ENCODE measurements at places on chromosomes 3 and 15.

GRCh38 chr15:48336940-48337339 lies 5.7 kb downstream of the DUT start:
- DNase-seq = peak; percentile 30

DNA sequence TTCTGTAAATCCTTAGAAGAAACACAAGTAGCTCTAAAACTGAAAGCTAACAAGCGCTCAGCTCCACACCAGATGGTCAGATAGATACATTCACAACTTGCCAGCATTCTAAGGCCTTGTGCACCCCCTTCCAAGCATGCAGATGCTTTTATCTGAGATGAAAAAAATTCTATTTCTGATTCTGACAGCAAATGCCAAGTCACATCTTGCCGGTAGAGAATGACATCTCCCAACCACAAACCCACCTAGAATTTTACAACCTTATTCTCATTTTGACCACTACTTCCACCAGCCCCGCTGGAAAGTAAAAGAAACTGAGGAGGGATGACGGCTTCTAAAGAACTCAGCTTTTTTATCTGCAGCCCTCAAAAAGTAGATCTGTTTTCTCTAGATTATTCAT lies 57.7 kb downstream of the SUMF1 start:
- no peak for DNase-seq

DNA sequence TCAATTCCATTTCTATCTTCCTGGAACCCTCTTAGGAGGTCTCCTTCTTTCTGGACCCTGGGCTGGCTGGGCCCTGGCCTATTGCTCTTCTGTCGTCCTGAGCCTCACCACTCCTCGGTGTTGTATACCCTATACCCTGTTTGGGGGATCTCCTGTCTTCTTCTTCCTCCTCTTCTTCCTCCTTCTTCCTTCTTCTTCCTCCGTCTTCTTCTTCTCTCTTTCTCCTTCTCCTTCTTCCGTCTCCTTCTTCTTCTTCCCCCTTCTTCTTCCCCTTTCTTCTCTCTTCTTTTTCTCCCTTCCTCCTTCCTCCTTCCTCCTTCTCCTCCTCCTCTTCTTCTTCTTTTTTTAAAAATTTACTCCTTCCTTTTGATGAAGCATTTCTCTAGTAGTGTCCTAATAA lies 30.4 kb upstream of the FXR1 start:
- no peak for DNase-seq

DNA sequence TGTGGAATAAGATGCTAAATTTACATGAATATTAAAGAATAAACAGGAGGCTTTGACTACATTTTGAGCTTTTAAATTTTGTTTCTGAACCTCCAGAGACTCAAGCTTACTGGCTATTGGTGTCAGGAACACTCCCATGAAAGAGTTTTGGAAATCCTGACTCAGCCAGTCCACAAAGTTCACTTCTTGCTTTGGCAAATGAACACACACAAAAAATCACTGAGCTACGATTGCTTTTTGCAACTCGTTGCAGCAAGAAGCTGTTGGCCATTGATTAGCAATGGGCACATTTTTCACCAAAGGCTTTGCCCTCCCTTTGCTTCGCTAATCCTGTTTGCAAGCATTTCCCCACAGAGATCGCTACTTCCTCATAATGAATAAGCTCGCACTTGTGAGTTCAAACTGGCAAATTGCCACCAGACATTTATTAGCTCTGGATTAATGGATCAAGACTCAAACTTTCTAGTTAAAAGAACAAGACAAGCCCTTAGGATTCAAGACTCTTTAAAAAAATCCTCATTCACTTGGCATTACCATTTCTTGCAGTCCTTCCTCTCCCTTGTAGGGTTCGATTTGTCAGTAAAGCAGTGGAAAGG lies 343.2 kb upstream of the ONECUT1 start:
- DNase-seq = no peak

- peak; percentile 21 for DNase-seq
Measured at GRCh38 chr3:105365391-105366325, 1.1 kb upstream of the ALCAM start.

GRCh38 chr3:195005759-195006510 lies 265.0 kb downstream of the XXYLT1 start:
- DNase-seq = no peak

GRCh38 chr15:70539912-70540530 lies 223.3 kb downstream of the UACA start:
- no peak for DNase-seq

GRCh38 chr3:114838025-114838424 lies 309.1 kb downstream of the ZBTB20 start:
- DNase-seq = no peak

DNA sequence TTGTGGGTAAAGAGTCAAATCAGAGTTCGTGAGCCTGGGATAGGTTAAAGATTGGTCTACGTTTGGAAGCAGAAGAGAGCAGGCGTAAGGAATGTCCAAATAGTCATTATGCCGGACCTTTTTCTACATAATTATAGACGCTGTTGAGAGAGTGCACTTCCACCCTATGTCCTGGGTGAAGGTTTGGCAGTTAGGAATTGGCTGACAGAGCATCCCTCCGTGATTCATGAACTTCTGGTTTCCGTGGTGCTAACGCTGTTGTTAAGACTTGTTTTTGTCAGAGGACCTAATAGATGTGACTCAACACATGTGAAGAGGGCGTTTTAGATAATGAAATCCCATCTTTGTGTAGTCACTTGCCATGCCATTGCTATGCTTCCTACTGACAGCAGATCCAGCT lies 1.1 kb downstream of the EAF1 start:
- no peak for DNase-seq

GRCh38 chr3:170055209-170055608 lies 17.4 kb downstream of the GPR160 start:
- DNase-seq = no peak

DNA sequence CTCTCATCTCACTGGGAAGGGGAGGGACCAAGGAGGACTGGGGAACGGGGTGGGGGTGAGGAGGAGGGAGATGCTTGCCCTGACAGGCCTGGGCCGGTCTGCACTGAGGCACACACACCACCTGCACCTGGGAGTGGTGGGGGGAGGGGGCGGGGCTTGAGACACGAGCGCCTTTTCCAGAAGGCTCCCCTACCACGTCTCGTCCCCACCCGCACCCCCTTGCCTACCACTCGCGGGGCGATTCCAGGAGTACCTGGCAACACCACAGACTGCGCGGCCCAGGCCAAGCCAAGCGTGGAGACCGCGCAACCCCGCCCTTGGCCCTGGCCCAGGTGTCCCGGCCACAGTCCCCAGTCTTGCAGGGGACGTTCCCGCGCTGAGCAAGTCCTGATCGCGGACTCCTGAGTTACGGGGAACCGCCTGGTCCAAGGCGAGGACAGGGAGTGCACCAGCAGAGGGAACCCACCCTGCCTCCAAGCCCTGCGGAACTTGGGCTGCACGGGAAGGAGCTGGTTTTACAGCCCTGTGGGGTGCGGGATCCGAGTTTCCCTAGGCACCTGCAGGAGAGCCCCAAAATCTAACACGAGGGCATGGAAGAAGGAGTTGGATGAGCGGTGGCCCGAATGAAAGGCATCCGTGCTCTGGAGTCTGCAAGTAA lies 68.1 kb upstream of the SH3GL3 start:
- no peak for DNase-seq

DNA sequence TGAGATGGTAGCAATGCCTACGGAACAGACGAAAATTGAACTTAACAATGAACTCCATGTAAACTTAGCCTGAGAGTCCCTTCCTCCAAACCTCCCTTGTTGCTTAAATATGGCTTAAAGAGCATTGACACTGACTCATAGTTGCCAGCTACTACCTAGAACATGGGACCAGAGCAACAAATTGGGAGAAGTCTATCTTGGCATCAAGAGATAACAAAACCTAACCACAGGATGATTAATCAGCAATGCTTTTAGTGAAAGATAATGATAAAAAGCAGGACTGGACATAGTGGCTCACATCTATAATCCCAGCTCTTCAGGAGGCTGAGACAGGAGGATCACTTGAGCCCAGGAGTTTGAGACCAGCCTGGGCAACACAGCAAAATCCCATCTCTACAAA lies 117.8 kb upstream of the MNS1 start:
- DNase-seq = no peak

GRCh38 chr15:25671132-25671531 lies 192.0 kb downstream of the ATP10A start:
- DNase-seq = no peak

- DNase-seq = no peak
Measured at GRCh38 chr3:180383332-180384020, 218.5 kb upstream of the TTC14 start.

GRCh38 chr15:67196672-67197363 lies 57.6 kb downstream of the AAGAB start:
- no peak for DNase-seq

GRCh38 chr3:62818347-62818746 lies 56.9 kb downstream of the CADPS start:
- DNase-seq = no peak

- DNase-seq = no peak
Measured at GRCh38 chr3:40494698-40495097, 11.1 kb upstream of the ZNF620 start.

DNA sequence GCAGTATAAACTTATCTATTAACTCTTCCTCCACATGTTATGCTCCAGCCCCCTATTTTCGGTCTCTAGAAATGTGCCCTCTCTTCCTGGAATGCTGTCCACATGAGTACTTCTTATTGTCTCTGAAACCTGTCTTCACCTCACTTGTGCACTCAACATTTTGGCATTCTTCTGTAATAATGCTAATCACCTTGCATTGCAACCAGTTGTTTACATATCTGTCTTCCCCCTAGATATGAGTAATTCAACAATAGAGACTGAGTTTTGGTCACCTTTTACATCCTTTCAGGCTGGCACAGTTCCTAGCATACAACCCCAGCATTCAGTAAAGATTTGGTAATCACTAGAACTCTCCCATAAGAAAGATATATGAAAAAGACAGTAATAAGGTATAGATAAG lies 17.2 kb downstream of the CCDC80 start:
- no peak for DNase-seq

DNA sequence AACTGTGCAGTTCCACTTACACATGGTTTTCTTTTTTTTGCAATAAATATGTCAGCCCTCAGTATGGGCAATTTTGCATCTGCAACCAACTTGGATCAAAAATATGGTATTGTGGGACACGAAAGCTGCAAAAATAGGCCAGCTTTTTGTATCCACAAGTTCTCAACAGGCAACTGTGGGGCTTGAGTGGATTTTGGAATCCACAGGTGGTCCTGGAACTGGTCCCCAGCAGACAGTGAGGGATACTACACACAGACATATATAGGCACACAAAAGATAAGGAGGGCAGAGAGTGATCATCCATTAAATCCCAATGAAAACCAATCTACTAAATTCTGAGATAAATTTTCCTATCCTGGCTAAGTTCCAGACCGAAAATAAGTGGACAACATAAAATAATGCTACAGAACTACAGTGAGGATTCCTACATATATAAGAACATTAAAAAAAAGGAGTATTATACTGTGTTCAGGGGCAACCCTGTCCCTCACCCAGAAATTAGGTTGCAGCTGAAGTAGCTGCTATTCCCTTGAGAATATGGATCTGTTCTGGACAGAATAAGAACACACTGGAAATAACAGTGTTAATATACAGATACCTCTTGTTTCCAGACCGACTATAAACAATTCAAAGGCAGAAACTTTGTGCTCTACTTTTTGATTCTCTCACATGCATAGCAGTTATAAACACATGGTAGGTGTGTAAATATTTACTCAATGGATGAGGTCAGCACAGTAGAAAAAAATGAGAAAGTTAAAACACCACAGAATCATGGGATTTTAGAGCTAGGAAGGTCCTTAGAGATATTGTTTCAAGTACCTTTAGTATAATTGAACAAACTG lies 25.4 kb downstream of the DENND4A start:
- no peak for DNase-seq

- no peak for DNase-seq
Measured at GRCh38 chr3:185988080-185988815, 50.4 kb upstream of the TRA2B start.

DNA sequence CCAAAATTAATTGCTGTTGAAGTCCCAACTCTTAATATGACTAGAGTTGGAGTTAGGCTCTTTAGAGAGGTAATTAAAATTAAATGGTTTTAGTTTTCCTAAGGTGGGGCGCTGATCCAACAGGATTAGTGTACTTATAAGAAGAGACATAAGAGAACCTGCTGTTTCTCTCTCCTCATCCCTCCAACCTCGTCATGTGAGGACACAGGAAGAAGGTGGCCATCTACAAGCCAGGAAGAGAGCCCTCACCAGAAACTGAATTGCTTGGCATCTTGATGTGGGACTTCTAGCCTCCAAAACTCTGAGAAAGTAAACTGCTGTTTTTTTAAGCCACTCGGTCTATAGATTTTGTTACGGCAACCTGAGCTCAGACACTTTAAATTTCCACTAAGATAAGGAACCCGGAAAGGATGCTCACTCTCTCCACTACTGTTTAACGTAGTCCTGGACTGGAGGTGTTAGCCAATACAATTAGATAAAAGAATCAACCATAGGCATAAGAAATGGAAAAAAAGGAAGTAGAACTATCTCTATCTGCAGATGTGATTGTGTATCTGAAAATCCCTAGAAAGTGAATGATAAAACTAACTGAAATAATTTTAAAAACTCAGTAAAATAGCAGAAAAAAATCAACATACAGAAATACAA lies 26.8 kb downstream of the DCBLD2 start:
- no peak for DNase-seq

GRCh38 chr15:85071504-85071903 lies 89.8 kb downstream of the PDE8A start:
- no peak for DNase-seq

- DNase-seq = no peak
Measured at GRCh38 chr3:48420561-48420960, 9.3 kb downstream of the PLXNB1 start.

DNA sequence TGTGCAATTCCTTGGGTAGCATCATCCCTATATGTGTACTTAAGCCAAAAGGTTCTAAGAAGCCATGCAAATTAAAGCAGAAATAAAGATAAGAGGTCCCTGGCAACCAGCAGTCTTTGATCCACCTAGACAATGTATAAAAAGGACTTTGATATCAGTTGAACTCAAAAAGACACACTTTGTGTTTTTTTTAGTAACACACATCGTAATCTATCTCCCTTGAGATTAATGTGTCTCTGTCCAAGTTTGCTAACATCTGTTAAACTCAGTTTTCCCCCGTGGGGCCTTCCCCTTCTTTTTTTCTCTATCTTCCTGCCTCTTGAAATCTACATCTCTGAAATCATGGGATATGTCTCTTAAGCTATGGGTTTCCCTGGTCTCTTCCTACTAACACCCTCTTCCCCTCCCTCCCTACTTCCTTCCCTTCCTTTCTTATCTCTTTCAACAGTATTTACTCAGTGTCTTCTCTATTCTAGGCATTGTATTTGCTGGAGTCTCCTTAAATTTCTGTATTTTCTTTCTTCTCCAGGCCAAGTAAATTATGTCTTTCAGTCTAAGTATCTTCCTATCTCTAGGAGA lies 27.7 kb downstream of the ALDH1A2 start:
- DNase-seq = no peak

DNA sequence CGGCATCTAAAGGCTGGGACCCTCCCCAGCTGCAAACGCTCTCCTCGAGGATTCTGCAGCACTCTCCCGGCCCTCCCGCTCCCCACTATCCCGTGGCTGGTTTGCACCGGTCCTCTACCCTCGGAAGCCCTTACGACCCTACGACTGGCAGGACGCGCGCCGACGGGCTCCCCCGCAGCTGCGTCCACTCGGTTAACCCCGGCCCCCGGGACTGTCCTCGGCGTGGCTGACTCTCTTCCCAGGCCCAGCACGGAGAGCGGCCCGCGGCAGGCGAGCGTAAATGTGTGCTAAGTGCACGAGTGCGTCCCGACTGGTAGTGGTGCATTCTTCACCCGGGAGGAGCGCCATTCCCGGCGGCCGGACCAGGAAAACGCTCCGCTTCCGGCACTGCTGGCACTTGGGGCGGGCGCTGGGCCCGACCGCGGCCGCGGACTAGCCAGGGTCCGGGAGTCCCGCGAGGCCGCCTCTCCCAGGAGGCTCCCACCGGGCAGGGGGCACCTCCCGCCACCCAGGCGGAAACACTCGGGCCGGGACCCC lies 508 bp downstream of the GORASP1 start:
- DNase-seq = peak; percentile 46
